ENCODE measurements at places on chromosomes 7 and 10.

DNA sequence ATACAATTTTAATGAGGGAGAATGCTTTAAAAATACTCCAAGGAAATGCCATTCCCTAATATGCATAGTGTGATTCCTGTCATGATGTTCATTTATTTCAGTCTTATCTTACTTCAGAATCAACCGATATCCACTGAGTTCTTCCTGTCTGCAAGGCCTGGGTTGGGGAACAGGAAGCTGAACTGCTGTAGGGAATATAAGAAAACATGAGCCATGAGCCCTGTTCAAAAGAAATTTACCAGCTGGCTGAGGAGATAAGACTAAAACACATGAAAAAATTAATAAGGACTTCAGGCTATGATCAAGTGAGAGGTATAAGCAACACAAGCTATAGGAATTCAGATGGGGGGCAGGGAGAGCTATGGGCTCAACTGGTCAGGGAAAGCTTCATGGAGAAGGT, 184.7 kb downstream of the PLPP4 start:
- peak; percentile 60 for DNase-seq

DNA sequence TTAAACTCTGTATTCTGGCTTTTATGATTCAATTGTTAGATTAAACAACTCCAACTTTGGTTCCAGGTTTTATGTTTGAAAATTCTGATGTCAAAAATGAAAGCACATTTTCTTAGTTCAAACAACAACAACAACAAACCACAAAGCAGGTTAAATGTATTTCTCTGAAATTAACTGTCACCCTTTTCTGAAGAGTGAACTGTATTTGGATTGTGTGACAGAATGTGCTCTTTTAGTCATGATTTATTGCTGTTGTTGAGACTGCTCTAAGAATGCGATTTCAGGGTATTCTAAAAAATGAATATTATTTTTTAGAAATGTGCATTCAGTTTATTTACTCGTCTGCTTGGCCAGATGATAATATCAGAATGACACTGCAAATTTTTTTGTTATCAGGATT, 144.1 kb downstream of the GNAI1 start:
- DNase-seq, result no peak

- DNase-seq, result no peak
These were observed 167.6 kb downstream of the SNX13 start for GRCh38 chr7:17772581-17773288.

DNA sequence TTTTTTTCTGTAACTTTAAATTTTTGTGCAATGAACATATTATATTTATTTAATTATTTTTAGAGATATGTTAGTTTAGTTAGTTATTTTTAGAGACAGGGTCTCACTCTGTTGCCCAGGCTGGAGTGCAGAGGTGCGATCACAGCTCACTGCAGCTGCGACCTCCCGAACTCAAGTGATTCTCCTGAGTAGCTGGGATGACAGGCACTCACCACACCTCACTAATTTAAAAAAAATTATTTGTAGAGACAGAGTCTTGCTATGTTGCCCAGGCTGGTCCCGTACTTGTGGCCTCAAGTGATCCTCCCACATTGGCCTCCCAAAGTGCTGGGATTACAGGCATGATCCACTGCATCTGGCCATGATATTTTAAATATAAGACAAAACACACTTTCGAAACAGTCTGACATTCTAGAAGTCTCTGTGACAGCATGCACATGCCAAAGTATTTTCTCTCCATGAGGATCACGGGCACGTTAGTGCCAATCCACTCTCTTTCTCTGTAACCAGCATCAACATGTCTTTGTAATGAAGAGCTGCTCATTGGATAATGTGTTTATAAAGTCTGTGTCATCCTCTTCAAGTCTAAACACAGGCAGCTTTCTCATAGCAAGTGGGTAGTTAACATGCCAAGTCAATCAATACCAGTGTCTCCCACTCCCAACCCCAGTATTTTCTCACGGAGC, 137.4 kb downstream of the GLI3 start:
- DNase-seq, result no peak

Data from KBM-7 (cell line).